ENCODE measurements at places on chromosomes 7 and 10.

DNA sequence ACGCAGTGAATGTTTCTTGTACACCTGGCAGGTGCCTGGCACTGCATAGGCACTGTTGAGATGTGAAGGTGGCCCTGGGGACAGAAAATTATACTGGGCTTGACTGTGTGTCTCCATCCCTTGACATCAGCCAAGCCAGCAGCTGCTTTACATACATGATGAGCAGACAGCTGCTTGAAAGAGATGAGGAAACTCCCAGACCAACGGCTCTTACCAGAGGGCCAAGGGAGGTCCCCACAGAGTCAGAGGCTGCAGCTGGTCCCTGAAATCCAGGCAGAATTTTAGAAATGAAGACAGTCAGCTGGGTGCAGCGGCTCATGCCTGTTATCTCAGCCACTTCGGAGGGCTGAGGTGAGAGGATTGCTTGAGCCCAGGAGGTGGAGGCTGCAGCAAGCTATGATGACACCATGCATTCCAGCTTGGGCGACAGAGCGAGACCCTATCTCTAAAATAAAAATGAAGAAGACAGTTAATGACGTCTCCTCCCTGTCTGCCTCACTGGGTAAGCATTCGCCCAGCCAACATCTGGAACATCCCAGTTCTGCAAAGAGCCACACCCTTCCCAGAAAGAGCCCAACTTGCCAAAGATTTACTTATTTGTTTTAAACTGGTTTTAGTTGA is 17.6 kb downstream of the LIMK1 start:
- no peak for DNase-seq

- DNase-seq: no peak
Measured at GRCh38 chr10:88911851-88912250, 31.8 kb downstream of the STAMBPL1 start.

- no peak for DNase-seq
Measured at GRCh38 chr7:144378651-144379050, 23.4 kb downstream of the ARHGEF5 start.

DNA sequence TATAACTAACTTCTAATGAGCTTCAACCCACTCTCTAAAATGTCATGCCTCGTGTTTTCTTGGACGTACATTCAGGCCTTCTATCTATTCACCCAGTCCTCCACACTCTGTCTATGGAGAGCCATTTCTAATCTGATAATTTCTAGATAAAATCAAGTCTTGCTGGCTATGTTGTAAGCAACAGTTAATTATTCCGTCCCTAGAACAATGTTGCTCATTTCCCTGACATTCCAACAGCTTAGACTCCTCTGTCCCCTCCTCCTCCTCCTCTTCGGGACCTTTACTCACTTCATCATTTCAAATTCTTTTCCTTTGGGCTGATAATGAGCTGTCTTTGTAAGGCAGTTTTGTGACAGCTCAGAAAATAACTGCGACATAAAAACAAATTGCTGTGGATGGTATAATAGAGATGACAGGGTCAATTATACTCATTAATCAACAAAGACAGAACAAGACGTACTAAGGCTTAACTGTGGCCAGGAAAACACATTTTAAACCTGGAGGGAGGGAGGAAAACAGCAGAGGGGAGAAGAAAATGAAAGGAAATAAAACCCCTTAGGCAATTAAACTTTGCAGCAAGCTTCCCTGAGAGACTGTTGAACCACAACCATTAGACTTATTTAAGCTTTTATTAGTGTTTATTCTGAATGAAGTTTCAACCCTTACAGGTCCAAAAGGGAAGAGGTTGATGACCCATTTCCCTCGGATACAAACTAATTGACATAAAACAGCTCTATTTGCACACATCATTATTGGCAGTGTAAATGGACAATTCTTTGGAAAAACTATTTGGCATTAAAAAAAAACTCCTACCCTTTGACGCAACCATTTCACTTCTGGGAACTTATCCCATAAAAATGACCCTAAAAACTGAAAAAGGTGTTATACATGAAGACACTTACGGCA is 179.1 kb downstream of the SFMBT2 start:
- no peak for DNase-seq

GRCh38 chr7:99123571-99124033 is 20.3 kb downstream of the SMURF1 start:
- DNase-seq: no peak

GRCh38 chr7:74225400-74225799 is 15.6 kb downstream of the LAT2 start:
- DNase-seq: no peak

GRCh38 chr7:85054306-85054705 is 132.6 kb downstream of the SEMA3D start:
- no peak for DNase-seq

DNA sequence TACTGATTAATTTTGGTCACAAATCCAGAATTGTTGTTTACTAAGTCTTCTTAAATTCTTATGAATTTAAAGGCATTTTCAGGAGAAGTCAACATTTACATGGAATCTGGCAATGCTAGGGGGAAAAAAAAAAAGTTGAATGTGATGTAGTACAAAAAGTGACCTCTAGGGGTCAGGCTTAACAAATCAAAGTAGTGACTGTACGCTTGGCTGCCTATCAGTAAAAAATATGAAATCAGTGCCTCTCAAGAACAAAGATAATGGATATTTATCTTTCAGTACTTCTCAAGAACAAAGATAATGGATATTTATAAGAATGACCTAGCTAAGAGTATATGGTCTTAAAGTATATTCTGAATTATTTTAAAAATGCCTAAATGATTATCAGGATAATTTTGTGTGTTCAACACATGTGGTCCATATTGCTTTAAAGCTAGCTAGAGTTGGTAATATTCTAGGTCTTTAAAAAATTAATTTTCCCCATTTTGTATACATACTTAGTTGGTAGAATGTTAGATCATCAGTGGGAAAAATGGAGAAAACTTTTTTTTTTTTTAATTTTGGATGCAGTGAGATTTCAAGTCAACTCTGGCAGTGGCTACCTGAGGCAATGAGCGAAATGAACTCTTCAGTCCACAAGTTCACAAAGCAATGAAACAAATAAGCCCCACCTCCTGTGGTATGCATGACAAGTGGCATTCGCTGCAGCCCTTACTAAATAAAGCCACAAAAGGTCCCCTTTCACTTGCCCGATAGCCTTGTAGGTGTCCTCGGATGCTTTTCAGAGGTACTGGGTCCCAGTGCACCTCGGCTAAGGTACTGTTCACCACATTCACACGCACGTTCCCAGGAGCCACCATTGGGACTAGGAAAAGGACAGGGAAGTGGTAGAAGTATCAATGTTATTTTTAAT is 51.2 kb upstream of the LAMB4 start:
- peak; percentile 57 for DNase-seq

DNA sequence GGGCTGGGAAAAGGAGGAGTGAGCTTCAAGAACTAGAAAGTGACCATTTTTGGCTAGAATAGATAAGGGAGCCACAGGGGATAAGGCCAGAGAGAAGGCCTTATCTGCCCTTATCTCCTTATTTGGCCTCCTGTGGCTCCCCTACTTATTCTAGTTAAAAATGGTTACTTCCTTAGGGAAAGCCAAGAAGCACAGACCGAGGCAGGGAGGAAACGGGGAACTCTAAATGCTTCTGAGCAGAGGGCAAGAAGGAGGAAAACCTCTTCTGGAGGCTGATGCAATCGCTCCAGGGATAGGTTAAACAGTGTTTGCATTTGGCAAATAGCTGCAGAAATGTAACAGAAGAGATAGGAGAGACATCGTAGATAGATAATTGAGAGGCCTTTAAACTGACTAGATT is 18.6 kb downstream of the NRP1 start:
- DNase-seq: no peak

DNA sequence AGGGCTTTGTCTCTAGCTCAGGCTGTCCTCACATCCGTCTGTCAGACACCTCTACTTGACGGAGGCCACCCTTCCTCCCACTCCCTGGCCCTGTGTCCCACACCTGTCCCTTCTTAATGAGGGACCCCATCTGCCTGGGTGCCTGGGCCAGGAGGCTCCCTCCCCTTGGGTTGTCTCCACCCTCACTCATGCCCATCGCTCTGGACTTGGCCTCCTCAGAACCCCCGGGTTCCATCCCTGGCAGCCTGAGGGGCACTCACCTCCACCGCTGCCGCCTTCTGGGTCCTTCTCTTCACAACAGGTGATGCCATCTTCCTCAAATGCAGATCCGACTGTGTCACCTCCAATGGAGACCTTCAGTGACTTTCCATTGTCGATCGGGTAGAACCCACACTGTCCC is 20.2 kb upstream of the GJD4 start:
- DNase-seq: no peak

GRCh38 chr10:71990706-71991269 is 26.6 kb downstream of the CHST3 start:
- no peak for DNase-seq

DNA sequence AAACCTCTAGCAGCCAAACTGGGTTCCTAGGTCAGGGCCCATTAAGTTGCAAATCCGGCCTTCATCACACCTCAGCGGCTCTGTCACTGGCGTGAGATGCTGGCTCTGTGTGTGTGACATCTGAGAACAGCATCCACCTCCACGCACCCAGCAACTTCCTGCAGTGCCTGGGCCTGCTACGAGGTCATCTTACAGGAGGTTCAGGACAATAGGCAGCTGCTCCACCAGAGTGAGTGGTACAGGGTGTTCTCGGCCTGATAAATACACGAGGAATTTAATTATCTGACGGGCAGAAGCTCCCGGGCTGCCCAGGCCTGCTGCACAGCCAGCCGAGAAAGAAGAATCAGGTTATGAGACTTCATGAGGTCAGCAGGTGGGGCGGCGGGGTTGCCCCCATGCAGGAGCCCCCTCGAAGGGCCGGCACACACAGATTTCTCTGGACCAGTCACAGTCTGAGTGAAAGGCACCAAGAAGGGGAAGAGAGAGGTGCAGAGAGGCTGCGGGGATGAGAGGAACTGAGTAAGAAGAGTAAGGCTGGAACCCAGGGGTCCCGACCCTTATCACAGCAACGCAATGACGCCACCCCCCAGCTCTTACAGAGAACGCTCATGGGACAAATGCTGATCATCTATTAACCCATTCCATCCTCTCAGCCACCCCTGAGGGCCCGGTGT is 49.3 kb downstream of the CALML3 start:
- DNase-seq: no peak

GRCh38 chr10:12547301-12547771 is 198.0 kb downstream of the CAMK1D start:
- no peak for DNase-seq

- DNase-seq: no peak
Measured at GRCh38 chr7:37234334-37234733, 214.3 kb downstream of the ELMO1 start.

DNA sequence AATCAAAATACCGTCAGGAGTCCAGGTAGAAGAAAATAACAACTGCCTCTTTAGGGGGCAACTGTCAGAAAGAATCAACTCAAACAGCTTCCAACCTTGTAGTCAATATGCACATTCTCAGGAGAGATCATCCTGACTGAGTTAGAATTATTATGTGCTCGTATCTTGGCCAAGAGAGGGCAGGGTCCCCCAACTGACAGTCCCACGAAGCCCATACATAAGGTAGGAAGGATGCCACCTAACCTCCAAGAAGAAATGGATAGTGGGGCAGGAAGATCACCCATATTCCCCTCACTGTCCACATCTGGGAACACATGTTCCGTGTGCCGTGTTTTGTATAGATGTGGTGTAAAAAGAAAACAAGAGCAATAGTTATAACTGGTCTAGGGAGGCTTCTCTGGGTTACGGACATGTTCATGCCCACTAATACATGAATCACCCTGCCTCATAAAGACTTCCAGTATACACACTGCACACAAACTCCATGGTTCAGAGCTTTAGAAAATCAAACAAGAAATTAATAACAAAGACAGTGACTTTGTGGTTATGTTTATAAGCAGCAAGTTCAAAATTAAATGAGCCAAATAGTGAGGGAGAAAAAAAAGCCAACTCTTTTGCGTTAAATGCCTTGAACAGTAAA is 295.6 kb downstream of the FGFR2 start:
- no peak for DNase-seq

DNA sequence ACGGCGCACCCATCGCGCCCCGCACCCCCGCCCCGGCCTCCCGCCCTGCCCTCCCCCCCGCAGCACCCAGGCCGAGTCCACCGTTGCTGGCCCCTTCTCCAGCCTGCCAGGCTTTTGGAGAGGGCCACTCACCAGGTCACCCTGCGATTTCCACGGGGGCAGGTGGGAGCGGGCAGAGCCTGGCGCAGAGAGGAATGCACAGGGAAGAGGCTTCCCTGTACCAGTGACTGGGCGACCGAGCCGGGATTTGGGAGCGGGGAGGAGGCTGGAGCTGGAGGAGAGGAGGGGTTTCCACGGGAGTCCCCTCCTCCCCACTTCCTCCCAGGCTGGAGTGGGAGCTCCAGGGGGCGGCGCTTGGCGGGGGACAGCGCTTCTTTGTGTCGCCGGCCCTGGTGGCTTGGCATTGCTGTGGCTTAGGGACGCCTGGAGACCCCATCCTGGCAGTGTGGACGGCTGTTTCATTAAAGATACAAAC is 19.3 kb downstream of the TCAF1 start:
- peak; percentile 92 for DNase-seq

DNA sequence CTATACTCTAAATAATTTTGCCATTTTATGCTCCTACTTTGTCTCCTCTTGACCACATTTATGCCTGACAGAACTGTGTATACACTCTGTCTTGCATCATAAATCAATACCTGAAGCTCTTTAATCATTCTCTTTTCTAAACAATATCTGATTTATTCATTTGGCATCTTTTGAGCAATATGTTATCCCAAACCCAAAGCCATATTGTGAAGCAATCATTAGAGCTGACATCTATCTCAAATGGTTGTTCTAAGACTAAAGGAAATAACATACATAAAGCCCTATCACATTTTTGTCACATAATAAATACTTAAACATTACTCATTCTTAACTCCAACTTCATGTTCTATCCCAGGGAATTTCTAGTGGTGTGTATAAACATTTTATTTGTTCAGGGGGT is 717.6 kb downstream of the SORCS1 start:
- no peak for DNase-seq

DNA sequence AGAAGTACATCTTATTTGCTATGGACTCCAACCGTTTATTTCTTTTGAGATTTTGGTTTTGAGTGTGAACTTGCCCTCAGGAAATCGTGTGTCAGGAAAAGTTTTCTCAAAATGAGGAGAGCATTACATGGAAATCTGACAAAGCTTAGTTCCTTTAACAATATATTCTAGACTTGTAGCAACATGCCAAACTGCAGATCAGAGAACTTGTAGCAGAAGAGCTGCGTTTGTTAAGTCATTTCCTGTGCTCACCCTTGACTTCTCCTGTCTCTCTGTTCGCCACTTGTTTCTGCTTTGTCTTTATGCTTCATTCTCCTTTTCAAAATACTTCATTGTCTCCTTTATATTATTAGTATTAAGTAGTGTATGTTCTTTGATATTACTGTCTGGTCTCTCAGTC is 116.6 kb upstream of the FOXP2 start:
- DNase-seq: no peak

DNA sequence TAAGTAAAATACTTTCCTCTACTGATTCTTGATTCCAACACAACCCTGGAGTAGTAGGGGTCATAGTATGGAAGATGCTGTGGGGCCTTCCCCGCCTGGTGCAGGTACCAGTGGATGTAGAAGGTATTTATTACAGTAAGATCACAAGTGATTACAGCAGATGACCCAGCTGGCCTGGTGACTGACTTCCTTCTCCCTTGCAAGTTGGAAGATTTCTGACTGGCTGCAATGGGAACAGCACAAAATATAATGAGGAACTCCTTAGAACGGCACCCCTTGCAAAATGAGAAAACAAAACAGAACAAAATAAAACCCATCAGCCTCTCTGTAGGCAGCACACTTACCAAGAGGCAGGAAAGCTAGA is 61.7 kb upstream of the TARP start:
- no peak for DNase-seq

GRCh38 chr10:90856964-90857634 is 740 bp downstream of the HTR7 start:
- no peak for DNase-seq
